ENCODE measurements at places on chromosomes 5 and 9.

- no peak for DNase-seq
These were observed 3.9 kb downstream of the ALAD start for GRCh38 chr9:113397203-113397631.

- DNase-seq: no peak
These were observed 61.5 kb downstream of the LNPEP start for GRCh38 chr5:96997265-96997859.

- DNase-seq: no peak
These were observed 93.3 kb downstream of the LIFR start for GRCh38 chr5:38462976-38463633.

DNA sequence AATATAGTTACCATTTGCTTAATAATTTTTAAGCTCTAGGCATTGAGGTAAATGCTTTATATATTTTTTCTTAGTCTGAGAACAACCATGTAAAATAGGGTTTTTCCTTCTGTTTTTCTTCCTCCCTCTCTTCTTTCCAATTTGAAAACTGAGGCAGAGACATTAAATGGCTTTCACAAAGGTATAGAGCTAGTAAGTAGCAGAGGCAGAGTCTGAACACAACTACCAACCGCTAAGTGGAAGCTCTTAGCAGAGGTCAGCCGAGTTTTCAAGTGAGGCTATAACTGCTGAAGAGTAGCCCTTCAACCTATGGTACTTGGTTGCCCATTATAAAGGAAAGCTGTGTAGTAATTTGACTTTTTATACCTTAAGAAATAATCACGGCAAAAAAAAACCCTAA lies 187.1 kb downstream of the MEF2C start:
- DNase-seq: no peak

- no peak for DNase-seq
These were observed 2.1 kb upstream of the GABRB2 start for GRCh38 chr5:161548487-161549094.

GRCh38 chr5:22908586-22908985 lies 55.4 kb upstream of the CDH12 start:
- no peak for DNase-seq

DNA sequence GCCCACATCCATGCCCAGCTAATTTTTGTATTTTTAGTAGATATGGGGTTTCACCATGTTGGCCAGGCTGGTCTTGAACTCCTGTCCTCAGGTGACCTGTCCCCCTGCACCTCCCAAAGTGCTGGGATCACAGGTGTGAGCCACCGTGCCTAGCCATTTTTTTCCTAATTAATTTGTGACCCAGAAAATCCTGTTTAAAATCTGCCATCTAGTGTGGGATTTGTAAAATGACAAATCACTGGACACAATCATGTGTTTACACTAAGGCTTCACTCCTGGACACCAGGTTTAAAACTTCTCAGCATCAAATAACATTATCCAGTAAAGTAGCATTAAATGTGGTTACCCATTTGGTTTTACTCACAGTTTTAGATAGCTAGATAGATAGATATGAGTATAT lies 18.6 kb upstream of the KDM4C start:
- no peak for DNase-seq

DNA sequence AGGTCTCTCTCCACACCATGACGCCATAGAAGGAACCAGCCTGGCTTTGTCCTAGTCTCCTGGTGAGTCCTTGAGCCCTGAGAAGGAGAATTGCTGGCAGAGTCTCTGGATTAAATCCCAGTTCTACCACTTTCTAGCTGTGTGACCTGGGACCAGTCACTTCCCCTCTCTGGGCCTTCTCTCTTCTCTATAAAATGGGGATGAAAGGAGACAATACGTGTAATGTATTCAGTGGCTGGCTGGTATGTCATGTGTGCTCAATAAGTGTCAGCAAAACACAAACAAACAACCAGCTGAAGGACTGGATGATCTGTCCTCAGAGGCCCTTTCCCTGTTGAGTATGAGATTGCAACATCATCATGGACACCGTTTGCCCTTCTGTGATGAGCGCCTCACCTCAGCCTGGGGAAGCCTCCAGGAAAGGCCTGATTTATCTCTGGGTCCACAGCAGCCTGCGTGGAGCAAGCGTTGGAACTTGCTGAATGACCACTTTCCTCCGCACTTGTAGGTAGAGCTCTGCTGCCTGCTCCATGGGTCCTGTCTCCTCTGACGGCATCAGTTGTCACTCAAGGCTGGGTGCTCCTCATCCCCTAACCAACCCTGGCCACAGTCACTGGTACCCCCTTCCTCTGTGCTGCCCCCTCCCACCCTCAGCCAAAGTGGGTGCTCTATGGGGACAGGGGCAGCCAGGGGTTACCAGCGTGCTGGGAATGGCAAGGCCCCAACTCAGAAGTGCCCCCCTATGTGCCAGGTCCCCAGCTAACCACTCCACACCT lies 3.6 kb upstream of the NR5A1 start:
- DNase-seq: no peak

GRCh38 chr5:170963521-170963920 lies 101.7 kb downstream of the RANBP17 start:
- no peak for DNase-seq

GRCh38 chr5:172574871-172575223 lies 66.2 kb upstream of the NEURL1B start:
- no peak for DNase-seq

DNA sequence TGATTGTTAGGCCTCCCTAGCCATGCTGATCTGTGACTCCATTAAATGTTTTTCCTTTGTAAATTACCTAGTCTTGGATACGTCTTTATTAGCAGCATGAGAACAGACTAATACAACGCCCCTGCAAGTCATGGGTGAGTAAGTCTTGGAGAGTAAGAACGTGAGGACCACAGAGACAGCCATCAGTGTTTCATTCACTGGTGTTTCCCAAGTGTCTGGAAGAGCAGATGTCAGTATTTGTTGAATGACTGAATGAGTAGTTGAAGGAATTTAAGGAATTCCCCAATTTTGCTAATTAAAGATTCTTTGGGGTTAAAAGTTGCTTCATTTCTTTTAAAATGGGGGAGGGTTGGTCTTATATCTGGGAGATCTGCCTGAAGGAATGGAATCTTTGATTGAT lies 178.8 kb downstream of the TRIO start:
- DNase-seq: no peak

All from activated T-cell treated with anti-CD3 and anti-CD28 coated beads, Interleukin-2, amount 50 U/mL, for 48 hours (primary cell).